ENCODE measurements at places on chromosomes 3 and 15.
A peak's percentile ranks its signal among the peaks of the same experiment; 100 is the strongest.

DNA sequence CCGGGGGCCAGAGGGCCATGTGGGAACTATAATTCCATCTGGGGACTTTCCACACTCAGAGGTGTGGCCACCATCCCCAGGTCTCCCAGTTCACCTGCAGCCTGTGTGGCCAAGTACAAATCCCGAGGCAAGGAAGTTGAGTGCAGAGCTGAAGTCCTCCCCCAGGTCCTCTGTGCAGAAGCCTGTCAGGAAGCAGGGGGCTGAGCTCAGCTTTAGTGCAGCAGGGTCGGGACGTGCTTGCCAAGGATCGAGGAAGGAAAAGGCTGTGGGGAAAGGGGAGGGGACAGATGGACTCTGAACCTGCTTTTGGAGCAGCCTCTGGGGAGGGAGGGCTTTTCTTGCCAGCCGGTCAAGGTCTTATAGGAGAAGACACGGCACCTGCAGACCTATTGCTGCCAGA is 67.7 kb downstream of the CHRNA7 start:
- no peak for DNase-seq

DNA sequence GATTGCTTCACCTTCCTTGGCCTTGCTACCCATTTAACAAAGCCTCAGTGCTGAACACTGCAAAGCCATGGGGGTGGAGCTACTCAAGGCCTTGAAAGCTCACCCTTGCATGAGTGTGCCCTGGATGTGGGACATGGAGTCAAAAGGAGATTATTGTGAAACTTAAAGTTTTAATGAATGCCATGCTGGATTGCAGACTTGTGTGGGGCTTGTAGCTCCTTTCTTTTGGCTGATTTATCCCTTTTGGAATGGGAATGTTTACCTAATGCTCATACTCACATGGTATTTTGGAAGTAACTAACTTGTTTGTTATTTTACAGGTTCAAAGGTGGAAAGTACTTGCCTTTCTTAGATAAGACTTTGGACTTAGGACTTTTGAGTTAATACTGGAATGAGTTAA is 538.5 kb upstream of the NECTIN3 start:
- no peak for DNase-seq

DNA sequence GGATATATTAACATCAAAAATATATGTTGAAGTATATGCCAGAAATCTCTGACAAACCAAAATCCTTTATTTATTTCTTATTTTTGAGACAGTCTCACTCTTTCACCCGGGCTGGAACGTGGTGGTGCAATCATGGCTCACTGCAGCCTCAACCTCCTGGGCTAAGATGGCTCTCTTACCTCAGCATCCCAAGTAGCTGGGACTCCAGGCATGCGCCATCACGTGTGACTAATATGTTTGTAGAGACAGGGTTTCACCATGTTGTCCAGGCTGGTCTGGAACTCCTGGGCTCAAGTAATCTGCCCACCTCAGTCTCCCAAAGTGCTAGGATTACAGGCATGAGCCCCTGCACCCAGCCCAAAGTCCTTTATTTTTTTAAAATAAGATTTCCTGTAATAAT is 11.9 kb downstream of the FAIM start:
- no peak for DNase-seq

GRCh38 chr15:38002883-38003477 is 68.5 kb downstream of the TMCO5A start:
- DNase-seq, result peak; percentile 80

GRCh38 chr3:161744366-161744765 is 247.8 kb downstream of the OTOL1 start:
- no peak for DNase-seq

- DNase-seq, result peak; percentile 52
Measured at GRCh38 chr15:98805434-98806274, 157.3 kb downstream of the IGF1R start.

DNA sequence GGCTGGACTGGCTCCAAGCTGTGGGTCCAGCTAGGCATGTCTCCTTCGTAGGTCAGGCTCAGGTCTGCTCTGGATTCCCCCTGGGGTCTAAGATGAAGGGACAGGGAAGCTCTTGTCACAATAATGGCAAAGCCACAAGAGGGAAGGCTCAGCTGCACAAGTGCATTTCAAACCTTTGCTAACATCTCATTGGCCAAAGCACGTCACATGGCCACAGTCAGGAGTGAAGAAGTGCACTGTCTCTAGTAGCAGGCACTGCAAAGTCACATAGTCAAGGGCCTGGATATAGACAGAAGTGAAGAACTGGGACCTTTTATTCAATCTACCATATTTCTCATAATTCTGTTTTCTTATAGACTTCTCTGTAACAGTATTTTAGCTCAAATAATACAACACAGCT is 20.1 kb downstream of the DLEC1 start:
- no peak for DNase-seq

DNA sequence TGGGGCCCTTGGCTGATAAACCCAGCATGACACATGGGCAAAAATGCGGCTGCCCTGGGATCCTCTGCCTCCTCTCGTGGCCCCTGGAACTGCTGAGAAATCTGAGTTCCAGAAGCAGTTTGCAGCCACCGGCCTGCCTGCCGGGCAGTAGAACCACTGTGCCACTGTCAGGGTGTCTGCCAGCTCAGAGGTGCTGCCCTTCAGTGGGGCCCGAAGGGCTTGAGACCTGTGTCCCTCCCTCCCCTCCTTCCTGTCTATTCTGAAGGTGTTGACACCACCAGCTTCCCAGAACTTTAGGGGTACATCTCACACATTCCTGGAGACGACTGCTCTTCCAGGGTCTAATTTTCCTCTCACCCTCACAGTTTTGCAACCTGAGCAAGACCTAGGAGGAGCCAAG is 88.2 kb upstream of the POMGNT2 start:
- DNase-seq, result no peak

Data from A673 (cell line).